ENCODE measurements at places on chromosomes 4 and X.

DNA sequence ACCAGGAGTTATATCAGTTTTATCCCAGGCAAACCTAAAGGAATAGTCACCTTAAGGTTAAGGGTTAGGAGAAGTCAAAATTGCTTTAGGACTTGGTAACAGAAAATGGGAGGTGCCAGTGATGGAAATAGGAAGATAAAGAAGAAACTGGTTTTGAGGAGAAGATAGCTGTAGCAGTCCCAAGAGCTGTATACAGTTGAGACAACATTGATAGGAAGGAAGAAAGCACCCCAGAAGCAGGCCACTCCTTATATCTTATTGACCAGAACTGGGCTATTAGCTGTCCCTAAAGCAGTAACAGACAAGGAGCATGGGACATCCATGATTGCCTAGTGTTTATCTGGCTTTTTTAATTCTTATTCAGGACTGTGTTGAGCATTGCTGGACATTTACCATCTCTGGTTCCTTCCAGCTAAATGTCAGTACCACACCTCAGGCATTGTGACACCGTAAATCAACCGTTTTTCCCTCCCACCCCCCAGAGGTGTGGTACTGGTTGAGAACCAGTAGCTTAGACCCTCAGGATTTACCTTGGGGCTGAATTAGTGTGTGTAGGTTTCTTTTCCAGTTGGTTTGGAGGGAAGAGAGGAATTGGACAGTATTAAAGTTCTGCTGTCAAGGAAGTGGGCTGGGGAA lies 2.0 kb upstream of the PGRMC2 start:
- no peak for DNase-seq

DNA sequence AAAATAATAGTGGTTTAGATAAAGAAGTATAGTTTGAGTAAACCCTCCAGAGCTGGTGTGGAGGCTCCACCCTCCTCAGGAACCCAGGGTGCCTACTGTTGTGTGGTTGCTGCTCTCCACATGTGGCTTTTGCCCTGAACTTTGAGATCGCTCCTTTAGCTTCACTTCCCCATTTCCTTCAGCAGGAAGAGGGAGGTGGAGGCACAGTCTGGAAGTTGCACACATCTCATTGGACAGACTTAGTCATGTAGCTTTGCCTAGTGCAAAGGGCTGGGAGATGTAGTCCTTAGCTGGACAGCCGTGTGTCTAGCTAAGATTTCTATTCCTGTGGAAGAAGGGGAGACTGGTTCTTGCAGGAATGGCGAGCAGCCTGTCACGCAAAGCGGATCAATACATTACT lies 37.9 kb downstream of the RGS12 start:
- no peak for DNase-seq

GRCh38 chrX:132433001-132433400 lies 55.8 kb downstream of the MBNL3 start:
- peak; percentile 8 for DNase-seq

GRCh38 chrX:72526534-72527508 lies 45.8 kb downstream of the HDAC8 start:
- DNase-seq: peak; percentile 39

- no peak for DNase-seq
Observed at GRCh38 chr4:155544547-155544946, 122.1 kb upstream of the GUCY1A1 start.

GRCh38 chrX:124829930-124830329 lies 483.6 kb downstream of the SH2D1A start:
- DNase-seq: no peak

- no peak for DNase-seq
Observed at GRCh38 chr4:145168581-145169187, 11.7 kb downstream of the OTUD4 start.

GRCh38 chr4:53507671-53508286 lies 83.5 kb downstream of the LNX1 start:
- DNase-seq: peak; percentile 91

GRCh38 chr4:94469221-94469784 lies 17.6 kb downstream of the PDLIM5 start:
- no peak for DNase-seq

- DNase-seq: no peak
Observed at GRCh38 chrX:9467751-9468150, 2.9 kb downstream of the TBL1X start.

DNA sequence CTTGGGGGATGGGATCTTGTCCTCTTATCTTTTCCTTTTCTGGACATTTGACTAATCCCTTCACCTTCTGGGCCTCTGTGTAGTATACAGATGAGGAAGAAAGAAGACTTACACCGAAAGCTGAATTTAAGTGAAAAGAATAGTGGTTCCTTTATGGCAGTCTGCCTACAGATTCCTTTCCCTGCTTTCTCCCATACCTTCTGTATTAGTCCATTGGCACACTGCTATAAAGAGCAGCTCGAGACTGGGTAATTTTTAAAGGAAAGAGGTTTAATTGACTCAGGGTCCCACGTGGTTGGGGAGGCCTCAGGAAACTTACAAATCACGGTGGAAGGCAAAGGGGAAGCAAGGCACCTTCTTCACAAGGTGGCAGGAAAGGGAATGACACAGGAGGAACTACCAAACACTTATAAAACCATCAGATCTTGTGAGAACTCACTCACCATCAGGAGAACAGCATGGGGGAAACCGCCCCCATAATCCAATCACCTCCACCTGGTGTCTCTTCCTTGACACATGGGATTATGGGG lies 34.0 kb upstream of the CD38 start:
- DNase-seq: no peak

GRCh38 chr4:132383571-132384199 lies 765.4 kb upstream of the PCDH10 start:
- peak; percentile 14 for DNase-seq

- DNase-seq: peak; percentile 46
Observed at GRCh38 chr4:16505726-16506125, 279.5 kb upstream of the TAPT1 start.

- DNase-seq: no peak
Observed at GRCh38 chrX:39372115-39372514, 570.9 kb downstream of the MID1IP1 start.

DNA sequence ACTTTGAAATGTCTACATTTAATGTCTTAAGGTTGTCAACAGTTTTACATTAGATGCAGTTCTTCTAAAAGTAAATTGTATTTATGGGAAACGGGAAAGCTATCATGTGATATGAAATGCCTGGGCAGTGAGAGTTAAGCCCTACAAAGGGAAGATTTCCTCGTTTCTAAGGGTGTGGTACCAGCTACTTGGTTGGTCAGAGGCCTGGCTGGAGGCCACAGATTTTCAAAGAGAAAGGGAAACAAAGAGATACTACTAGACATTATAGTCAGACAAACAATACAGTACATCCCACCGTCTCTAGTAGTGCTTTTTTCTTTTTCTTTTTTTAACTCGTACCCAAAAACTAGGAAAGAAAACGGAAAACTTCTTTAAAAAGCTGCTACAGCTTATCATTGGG lies 467.8 kb downstream of the PCDH7 start:
- DNase-seq: no peak

- DNase-seq: no peak
Observed at GRCh38 chrX:44693255-44693654, 150.6 kb upstream of the DUSP21 start.

GRCh38 chr4:164621886-164622521 lies 131.9 kb upstream of the SMIM31 start:
- DNase-seq: no peak

- DNase-seq: no peak
Observed at GRCh38 chr4:184275766-184276165, 58.1 kb upstream of the ENPP6 start.

DNA sequence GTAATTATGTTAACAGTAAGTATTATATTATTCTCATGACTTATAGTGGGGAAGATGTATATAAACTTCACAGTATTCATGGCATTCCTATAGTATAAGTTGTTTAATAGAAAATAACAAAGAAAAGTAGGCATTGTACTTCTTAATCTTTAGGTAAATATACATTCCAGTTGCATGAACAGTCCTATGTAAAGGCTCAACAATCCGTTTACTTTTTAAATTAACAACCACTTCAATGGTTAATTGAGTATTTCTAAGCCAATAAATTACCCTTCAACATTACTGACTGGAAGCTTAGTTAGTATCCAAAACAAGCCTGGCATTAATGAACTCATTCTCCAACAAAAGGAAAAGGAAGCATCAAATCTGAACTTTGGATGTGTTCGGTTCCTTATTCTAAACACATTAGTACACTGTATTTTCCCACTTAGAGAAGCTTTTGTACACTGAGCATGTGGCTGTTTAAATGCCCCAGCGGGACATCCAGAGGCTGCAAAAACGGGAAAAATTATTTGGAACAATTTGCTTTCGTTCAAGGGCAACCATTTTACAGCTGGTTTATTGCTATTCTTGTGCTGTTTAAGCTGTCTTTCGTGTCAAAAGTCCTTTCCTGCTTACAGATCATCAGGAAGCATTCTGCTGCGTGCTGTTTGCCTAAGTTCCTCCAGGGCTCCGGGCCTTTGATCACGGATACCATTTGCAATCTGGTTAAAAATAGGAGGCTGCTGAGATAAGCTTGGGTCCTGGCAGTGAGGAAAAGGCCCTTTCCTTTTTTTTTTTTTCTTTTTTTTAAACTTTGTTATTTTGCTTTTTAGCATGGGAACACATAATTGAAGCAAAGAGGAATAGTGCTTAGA lies 460.3 kb downstream of the SPRY1 start:
- DNase-seq: peak; percentile 69

- DNase-seq: no peak
Observed at GRCh38 chr4:159177265-159178150, 74.6 kb downstream of the RAPGEF2 start.

DNA sequence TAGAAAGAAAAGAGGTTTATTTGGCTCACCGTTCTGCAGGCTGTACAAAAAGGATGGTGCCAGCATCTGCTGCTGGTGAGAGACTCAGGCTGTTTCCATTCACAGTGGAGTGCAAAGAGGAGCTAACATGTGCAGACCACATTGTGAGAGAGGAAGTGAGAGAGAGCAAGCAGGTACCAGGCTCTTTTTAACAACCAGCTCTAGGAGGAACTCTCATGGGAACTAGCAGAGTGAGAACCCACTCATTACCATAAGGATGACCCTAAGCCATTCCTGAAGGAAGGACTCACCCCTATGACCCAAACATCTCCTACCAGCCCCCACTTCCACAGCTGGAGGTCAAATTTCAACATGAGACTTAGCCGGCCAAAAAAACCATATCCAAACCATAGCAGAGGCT lies 158.6 kb upstream of the ADGRL3 start:
- no peak for DNase-seq

GRCh38 chr4:41819621-41820020 lies 71.1 kb upstream of the PHOX2B start:
- DNase-seq: no peak

DNA sequence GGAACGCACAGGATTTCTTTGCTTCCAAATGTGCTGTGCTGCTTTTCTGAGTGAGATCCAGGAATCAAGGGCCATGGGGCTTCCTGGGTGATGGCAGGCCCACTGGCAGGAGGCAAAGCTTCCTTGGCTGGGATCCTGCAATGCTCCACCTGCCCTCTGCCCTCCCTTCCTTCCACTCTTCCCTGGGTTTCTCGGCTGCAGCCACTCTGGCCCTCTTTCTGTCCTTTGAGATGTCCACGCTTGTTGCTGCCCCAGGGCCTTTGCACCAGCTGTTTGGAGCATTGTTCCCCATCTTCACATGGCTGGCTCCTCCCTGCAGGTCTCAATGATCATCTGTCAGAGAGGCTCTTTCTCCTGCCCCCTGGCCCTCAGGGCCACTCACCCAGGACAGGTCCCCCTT lies 78.9 kb downstream of the PSAPL1 start:
- no peak for DNase-seq

- DNase-seq: peak; percentile 34
Observed at GRCh38 chrX:56728752-56729151, 291 bp upstream of the NBDY start.

GRCh38 chr4:54228546-54228945 lies 547 bp upstream of the PDGFRA start:
- DNase-seq: no peak

GRCh38 chrX:30561191-30561590 lies 16.4 kb downstream of the TASL start:
- DNase-seq: no peak

DNA sequence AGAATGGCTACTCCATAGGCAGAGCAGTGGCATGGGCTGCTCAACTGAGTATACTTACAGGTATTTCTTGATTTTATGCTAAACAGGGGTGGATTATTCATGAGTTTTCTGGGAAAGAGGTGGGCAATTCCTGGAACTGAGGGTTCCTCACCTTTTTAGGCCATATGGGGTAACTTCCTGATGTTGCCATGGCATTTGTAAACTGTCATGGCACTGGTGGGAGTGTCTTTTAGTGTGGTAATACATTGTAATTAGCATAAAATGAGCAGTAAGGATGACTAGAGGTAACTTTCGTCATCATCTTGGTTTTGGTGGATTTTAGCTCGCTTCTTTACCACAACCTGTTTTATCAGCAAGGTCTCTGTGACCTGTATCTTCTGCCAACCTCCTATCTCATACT lies 48.2 kb upstream of the HPSE start:
- DNase-seq: no peak

DNA sequence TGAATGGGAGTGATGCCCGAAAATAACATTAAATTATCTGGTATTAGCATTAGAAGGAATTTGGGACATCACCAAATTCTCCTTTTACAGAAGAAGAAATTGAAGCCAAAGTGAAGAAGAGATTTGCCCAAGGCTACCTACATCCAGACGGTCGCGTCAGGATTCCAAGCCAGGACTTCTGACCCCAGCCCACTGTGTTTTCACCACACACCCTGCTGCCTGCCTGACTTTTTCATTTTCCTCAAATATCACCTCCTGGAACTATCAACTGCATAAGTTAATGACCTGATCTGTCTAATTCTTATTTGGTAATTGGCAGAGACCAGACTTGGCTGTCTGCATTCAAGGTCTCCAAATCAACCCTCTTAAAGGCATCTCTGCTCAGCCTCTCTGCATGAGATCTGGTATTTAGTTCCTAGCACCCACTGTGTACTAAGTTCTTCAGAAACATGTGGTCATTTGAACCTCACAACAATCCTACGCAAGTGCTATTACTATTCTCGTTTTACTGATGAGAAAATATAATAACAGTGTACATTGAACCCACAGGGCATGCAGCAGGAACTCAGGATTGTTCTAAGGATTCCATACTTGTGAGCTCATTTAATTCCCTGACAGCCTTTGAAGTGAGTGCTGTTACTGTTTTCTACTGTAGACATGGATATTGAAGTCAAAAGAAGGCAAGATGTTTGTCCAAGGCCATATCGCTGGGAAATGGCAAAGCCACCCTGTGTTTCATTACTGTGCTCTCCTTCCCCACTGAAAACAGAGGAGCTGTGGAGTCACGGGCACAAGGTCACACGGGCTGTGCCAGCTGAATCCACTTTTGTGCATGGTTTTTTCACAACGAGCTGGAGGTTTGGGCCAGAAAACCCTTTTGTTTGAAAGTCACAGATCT lies 195.2 kb upstream of the C1QTNF7 start:
- peak; percentile 94 for DNase-seq

- no peak for DNase-seq
Observed at GRCh38 chr4:180203349-180203748, 2039.9 kb upstream of the TENM3 start.

GRCh38 chr4:56958111-56958517 lies 19.3 kb downstream of the NOA1 start:
- peak; percentile 99 for DNase-seq

- no peak for DNase-seq
Observed at GRCh38 chr4:175346376-175346775, 428.2 kb downstream of the ADAM29 start.

Data from choroid plexus epithelial cell (primary cell).